Bronchial epithelial cell (primary cell): ENCODE measurements at places on chromosomes 11 and 22.

- DNase-seq: no peak
Measured at GRCh38 chr22:32591620-32592019, 117.0 kb downstream of the FBXO7 start.

GRCh38 chr11:116502641-116503061 lies 270.1 kb downstream of the BUD13 start:
- DNase-seq: no peak

- DNase-seq: peak; percentile 34
Measured at GRCh38 chr11:32052215-32052614, 38.7 kb upstream of the RCN1 start.

GRCh38 chr11:105204636-105205035 lies 65.1 kb upstream of the CARD18 start:
- no peak for DNase-seq

- DNase-seq: no peak
Measured at GRCh38 chr22:22865311-22866072, 22.1 kb upstream of the IGLL5 start.

DNA sequence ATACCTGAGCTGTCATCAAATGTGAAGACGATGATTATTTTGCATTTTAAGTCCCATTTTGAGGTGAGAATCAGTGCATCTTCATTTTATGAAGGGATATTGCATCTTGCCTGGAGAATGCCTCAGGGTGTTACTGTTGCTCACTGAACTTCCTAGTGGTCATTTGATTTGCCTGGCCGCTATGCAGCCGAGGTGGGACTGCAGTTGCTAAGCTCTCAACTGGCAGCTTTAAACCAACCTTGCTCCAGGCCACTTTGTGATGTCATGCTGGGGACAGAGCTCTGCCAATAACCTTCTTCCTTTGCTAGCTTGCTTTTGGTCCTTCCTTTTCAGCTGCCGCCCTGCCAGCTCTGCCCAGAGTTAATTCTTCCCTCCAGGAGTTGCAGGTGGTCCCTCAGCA lies 409.4 kb upstream of the B3GAT1 start:
- DNase-seq: no peak

GRCh38 chr11:94857337-94857736 lies 89.2 kb downstream of the AMOTL1 start:
- no peak for DNase-seq

- no peak for DNase-seq
Measured at GRCh38 chr11:121374286-121374985, 77.7 kb upstream of the SORL1 start.

- no peak for DNase-seq
Measured at GRCh38 chr22:17817079-17817478, 42.8 kb upstream of the BID start.

DNA sequence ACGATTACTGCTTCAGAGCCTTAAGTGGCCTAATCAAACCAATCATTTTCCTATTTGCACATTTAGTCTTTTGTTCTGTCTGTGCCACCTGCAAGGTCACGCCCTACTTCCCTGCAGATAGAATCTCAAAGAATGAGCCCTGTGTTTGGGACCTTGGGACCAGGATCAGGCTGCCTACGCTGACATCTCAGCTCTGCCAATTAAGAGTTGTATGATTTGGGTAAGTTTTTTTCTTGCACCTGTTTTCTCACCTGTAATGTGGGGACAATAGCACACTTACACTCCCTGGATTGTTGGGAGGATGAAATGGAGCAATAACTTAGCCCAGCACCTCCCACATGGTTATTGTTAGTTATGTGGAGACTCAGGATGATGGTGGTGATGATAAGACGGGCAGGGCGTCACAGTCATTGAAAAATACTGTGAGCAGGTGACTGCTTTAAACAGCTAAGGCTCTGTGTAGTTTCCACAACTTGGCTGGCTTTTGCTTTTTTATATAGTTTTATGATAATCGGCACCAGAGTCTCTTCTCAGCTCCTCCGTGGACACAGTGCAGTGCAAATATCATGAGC lies 155.0 kb downstream of the ADAMTS15 start:
- DNase-seq: no peak

DNA sequence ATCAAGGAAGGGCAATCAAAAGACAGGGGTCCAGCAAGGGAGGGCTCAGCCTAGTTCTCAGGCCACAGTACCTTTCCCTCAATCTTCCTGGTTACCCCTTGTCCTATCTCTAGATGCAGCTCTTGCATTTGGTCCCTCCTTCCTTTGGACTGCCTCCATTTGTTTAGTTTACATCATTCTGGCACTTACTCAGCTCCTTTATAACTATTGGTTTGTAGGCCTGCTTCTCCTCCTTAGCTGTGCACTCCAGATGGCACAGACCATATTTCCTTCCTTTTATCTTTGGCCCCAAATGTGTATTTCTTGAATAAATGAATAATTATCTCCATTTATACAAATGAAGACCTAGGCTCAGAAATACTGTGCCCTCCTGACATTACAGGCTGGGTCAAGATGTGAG lies 92.3 kb upstream of the AMOTL1 start:
- DNase-seq: peak; percentile 41
